ENCODE measurements at places on chromosomes 7 and 10.

- DNase-seq: no peak
These were observed 5.7 kb downstream of the GLRX3 start for GRCh38 chr10:130141878-130142277.

DNA sequence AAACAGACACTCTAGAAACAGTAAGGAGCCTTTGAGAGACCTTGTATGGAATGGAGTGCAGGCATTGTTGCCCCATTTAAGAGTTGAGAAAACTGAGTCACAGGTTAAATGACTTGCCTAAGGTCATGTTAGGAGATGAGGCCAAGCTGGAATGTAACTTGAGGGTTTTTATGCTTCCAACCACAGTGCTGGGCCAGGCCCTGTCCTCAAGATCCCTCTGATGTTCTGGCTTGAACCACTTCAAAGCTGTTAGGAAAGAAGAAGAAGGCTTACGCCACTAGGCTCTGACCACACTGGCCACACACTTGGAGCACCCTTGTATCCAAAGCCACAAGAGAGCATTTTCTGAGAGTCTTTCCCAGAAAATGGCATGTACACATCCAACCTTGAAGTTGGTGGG, 42.7 kb downstream of the PLAU start:
- DNase-seq: peak; percentile 46

- no peak for DNase-seq
These were observed 76.1 kb downstream of the BICC1 start for GRCh38 chr10:58588673-58589265.

GRCh38 chr7:157292770-157293412, 43.9 kb upstream of the DNAJB6 start:
- no peak for DNase-seq

DNA sequence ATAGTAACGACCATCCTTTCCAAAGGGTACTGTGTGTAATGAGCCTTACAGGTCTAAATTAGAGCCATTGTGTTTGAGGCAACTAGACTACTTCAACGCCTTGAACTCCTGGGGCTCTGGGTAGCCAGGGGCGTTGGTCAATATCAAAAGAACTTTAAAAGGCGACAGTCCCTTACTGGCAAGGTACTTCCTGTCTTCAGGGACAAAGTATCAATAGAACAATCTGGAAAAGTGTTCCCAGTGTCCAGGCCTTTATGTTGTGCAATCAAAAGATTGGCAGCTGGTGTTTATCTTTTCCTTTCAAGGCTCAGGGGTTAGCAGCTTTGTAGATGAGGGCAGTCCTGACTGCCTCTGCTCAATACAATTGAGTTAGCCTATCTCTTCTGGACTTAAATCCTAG, 284.3 kb downstream of the PARD3 start:
- no peak for DNase-seq

DNA sequence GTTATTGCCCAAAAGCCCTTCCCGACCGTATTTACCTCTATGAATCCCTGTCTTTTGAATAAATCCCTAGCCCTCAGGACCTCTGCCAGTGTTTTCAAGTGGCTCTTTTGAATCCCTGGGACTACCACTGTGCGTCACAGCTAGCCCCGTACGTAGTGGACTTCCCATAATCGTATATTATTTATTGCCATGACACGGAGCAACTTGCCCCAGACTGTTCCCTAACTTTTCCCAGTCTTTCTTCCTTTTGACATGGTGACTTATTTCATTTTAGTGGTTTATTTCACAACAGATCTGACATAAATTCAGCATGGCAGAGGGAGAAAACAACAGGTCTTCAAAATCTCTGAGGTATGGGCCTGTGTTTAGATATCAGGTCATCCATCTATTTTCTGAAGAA, 318.6 kb upstream of the KLF6 start:
- DNase-seq: no peak

DNA sequence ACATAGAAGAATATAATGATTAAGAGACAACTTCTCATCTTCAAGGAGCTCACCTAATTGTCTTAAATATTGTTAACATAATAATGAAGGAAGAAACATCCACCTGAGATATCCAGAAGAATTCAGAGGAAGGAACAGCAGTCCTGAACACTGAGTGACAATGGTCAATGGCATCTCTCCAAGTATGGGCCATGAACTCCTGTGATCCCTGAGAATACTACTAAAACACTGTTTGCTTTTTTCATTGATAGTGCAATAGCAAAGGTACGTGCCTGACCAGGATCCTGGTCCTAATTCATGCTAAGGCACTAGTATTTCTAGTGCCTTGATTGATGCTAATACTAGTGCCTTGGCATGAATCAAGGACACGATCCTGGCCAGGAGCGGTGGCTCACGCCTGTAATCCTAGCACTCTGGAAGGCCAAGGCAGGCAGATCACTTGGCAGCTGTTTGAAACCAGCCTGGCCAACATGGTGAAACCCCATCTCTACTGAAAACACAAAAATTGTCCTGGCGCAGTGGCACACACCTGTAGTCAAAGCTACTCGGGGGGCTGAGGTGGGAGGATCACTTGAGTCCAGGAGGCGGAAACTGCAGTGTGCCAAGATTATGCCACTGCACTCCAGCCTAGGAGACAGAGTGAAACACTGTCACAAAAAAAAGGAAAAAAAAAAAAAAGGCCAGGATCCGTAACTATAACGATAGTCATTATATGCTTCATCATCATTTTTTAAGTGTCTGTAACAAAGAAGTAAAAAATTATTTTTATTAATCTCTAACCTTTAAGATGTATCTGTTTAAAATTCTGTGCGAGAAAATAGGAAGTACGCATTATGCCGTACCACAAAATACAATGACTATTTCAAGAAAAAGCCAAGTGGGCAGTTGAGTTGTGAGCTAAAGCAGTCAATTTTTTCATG, 49.1 kb downstream of the SRPK2 start:
- DNase-seq: no peak

DNA sequence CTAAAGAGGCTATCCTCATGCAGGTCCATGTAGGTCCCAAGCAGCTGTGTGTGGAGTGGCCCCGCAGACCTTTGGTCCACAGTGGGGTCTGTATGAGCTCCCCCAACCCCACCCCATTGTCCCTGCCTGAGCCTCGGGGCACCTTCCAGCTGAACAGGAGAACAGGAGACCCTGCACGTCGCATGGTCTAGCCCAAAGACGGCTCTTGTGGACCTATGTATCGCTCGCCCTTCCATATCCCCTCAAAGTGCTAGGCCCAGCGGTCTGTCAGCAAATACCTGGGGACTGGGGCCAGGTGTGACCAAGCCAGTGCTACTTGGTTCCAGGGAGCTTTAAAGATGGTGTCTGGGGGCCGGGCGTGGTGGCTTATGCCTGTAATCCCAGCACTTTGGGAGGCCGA, 43.0 kb downstream of the OAT start:
- no peak for DNase-seq

All from hematopoietic multipotent progenitor cell treated with erythropoietin and hydrocortisone succinate and interleukin-3 and kit ligand, for 6 days (in vitro differentiated cells).